ENCODE measurements at places on chromosomes 6 and 20. TPM values are rescaled to one million over a fixed set of nuclear protein-coding genes. Genes with fewer than 3 reads are reported as not detected.

GRCh38 chr20:10708351-10709185 lies 34.8 kb upstream of the JAG1 start:
- no peak for DNase-seq

The C6orf132 gene
- total RNA-seq: 0.54 TPM

- no peak for DNase-seq
Observed at GRCh38 chr6:85163156-85164080, 286.5 kb upstream of the NT5E start.

The HSPA1A gene
- total RNA-seq: 240 TPM

DNA sequence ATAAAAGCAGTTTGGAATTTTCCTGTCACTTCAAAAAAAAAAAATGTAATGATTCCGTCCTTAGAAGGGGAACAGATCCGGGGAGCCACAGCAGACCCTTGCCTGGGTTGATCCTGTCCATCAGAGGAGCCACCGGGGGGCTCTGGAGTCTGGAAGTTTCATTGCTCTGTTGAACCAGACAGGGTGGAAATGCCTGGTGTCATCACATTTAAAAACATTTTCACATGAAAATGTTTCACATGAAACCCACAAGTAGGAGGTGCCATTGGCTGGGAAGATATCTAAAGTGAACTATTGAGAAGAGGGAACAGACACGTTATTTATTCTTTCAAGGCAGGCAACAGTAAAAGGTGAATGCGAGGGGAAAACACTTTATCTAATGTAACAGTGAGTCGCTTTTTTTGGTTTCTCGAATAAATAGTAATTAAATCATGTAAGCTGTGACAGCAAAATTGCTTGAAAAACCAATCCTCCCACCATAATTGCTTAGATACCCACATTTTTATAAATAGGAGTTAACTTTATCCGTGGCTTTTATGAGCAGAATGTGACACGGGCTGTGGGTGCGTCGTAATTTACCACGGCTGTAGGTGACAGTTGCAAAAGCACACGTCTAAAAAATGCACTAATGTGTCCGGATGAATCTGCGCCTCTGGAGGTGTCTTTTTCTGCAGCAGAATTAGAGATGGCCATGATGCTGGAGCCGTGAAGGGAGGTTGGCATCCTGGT lies 323.4 kb downstream of the TAF4 start:
- DNase-seq: no peak

The TSPO2 gene
- not detected for total RNA-seq

DNA sequence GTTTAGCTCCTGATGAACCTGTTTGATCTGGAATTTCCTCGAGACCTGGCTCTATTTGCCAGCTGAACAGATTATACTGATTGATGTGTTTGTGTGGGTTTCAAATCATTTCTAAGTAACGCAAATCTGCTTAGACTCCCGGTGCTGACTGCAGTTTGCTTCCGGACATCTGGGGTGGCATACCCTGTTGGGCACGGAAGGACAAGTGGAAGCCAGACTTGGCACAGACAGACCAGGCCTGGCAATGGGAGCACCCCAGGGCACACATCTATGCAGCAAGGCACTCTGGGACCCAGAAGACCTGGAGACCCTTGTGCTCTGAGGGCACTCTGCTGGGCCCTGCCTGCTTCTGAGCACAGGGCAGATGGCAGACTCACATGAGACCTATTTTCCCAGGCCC lies 433.7 kb upstream of the CHD6 start:
- no peak for DNase-seq

GRCh38 chr6:134447423-134447822 lies 129.5 kb upstream of the SGK1 start:
- DNase-seq: no peak
